Activated naive CD4-positive, alpha-beta T cell treated with anti-CD3 and anti-CD28 coated beads, Interleukin-2, amount 50 U/mL, for 16 hours (primary cell): ENCODE measurements at places on chromosomes 12 and 14.

- no peak for DNase-seq
These were observed 75.8 kb upstream of the RIN3 start for GRCh38 chr14:92437729-92438285.

DNA sequence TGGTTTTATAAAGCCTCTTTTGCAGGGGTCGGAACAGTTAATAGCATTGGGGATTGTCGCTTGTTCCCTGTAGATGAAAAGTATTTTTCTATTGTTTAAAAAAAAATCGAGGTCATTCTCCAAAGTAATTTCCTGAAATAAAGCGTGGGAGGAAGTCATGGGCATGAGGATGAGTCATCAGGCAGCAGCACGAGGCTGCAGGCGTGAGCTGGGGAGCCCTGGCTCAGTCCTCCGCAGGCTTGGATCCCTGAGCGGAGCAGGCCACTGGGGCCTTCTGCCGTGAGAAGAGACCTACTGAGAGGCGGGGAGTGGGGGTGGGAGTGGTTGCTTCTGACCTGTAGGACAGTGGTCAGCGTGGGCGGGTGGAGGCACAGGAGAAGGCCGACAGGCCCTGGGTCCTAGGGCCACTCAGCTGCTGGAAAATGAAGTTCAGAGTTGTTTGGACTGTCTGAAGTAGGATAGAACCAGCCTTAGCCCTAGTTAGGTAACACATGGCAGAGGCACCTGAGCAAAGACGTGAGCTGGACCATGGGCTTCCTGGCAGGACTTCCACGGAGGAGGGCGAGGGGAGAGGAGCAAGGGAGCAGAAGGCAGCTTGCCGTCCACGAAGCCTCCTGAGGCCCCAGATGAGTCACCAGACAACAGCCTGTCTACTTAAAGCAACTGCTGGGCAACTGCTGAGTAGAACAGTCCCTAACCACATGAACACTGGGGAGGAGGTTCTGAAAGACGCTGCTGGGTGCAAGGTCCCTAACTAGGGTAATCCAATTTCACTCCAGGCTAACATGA lies 21.1 kb upstream of the LGALS3 start:
- no peak for DNase-seq

GRCh38 chr14:38248321-38249028 lies 7.4 kb downstream of the CLEC14A start:
- no peak for DNase-seq

DNA sequence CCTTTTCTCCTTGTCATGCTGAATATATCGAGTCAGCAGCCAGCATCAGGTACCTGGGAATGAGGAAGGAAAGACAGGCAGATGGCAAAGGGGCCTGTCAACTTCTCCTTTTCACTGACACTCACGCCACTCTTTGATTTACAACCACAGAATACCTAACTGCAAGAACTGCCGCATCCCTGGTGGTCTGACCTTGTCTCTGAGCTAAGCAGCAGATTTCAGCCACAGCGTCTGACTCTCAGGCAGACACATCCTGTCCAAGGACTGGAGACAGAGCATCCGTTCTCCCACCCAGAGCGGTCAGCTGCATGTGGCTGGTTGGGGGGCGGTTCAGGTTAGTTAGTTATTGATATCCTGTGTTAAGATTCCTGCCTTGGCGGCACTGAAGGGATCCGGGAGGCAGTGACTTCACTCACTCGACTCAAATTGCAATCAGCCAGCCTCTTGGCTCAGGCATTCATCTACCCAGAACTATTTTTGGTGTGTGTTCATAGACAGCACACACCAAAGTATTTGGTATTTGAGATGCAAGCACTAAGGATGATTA lies 11.2 kb upstream of the MAP1LC3B2 start:
- DNase-seq = no peak

DNA sequence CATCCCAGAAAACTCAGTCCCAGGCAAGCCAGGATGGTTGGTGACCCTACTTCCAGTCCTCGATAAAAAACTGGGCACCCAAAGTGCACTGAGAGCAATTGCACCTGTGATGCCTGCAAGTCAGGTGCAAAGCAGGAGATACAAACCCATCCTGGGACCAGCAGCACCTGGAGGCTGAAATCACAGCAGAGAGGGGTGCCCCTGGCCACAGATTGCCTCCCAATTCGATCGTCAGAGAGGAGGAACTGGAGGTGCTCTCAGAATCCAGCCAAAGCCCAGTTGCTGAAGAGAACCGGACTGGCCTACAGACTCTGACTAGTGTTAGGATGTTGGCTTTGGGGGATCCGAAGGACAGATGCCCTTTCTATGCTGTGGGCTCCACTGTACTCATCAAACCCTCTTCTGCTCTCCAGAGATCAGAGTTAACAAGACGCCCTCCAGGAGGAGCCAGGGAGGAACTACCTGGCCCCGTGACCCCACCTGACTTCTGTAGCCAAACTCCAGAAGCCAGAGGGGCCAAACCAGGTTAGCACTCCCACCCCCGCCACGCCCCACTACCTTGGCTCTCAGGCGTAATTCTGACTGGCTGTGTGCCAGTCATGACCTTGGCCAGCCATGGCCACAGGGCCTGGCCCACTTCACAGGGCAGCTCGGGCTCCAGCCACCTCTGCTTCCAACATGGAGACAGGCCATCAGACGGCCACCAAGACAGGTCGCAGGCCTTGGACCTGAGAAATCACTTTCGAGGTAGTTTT lies 284.5 kb upstream of the RTL1 start:
- no peak for DNase-seq

DNA sequence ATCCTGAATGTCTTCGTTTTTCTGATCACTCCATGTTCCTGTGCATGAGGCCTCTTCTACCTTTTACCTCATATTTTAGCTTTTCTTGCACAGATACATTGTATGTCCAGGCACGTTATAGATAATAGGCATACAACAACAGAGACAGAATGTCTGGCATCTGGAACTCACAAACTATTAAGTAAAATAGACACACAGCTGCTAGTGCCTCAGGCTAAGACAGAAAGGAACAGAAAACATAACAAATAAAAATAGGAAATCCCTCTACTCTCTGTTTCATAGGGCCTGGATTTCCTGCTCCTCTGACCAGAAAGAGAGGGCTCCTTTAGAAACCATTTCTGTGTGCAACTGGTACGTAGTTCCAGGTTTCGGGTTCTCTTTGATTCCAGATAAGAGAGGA lies 48.6 kb downstream of the ATXN7L3B start:
- no peak for DNase-seq

DNA sequence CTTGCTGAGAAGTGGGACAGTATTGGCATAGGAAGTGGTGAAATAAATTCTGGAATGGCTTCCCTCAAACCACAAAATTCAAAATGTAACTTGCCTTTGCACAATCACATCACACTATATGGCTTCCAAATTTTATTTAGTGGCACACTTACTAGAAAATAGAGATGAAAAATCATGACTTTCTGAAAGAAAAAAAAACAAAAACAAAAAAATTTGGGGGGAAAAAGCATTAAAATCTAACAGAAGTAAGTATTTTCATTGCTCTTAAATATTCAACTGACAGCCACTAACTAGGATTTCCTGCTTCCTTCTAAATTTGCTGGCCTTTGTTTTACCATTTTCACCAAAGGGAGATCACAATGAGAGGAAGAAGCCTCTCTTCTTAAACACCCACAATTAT lies 23.0 kb downstream of the ATF7 start:
- no peak for DNase-seq

- DNase-seq = no peak
These were observed 646.5 kb upstream of the SEL1L start for GRCh38 chr14:82180139-82180538.

DNA sequence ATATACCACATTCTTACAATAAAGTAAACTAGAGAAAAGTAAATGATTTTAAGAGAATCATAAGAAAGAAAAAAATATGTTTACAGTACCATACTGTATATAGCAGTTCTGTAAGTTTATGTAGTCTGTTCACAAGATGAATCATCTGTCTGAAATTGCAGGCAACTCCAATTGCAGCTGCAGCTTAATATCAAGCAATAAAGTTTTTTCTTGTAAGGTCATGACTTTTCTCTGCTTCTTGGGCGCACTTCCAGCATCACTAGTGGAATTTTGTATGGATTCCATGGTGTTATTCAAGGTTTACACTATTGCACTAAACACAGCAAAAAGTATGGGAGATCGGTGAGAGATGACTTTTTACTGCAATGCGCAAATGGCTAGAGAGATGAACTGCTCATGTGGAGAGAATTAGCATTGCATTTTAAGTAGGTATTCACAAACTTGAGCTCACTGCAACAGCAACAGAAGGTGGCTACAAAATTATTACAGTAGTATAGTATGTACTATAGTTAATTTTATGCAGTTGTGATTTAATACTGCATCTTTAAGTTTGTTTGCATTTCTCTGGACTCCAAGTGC lies 445.4 kb upstream of the OR4E1 start:
- no peak for DNase-seq

DNA sequence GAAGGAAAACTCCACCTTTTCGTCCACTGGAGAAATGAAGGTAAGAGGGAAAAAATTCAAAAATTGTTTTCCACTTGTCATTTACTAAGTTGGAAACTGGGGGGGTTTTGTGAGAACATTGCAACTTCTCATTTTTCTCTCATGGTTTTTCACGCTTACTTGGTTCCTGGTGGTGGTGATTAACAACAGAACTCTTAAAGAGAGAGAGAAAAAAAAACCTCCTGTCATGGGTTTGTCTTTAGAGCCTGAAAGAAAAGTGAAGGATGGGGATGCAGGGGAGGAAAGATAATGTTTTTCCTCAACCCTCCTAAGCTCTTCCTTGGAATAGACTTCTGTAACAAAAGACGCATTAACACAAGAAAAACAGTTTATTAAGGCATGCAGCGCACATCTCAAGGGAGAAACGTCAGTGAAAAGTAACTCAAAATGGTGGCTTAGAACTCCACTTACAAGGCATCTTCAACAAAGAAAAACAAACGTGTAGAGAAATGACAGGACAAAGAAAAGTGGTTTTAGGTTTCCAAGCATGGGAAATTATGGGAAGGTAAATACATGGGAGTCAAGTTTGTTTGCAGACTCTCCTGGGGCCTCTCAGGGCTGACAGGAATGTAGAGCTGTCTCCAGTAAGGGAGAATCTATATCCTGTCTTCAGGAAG lies 81.9 kb upstream of the ATF7IP start:
- DNase-seq = no peak

GRCh38 chr14:58565832-58566231 lies 71.9 kb upstream of the DACT1 start:
- no peak for DNase-seq

DNA sequence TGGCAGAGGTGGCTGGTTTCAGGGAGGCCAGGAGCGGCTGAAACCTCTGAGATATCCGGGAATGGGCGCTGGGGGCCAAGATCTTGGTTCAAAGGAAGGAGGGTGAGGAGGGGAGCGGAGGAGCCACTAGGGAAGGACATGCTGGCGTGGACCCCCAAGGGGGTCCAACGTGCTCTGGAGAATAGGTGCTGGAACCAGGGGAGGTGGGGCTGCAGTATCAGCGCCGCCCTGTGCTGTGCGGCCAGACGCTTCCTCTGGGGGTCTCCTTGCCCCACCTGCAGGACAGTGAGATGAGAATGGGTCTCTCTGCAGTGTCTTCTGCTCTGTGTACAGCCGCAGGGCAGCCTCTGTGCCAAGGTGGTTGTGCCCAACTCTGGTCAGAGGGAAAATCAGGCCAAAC lies 2.5 kb downstream of the FAM181A start:
- DNase-seq = no peak

GRCh38 chr12:97005174-97005573 lies 98.1 kb downstream of the NEDD1 start:
- DNase-seq = no peak

- DNase-seq = no peak
These were observed 32.9 kb upstream of the ADGRD1 start for GRCh38 chr12:130920723-130921381.

DNA sequence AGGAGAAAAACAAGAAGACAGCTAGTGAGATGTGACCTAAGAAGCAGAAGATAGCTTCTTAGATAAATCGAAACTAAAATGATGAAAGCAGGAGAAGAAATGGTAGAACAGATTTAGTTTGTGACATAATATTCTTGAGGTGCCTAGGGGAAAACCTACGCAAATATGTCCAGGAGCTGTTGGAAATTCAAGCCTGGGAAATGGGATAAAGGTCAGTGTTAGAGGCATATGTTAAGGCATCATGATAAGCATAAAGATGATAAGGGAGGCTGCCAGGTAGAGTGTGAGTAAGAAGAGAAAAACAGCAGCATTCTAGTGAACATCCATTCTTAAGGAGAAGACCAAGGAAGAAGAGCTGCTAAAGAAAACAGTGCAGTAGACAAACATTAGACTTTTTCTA lies 109.6 kb upstream of the LGR5 start:
- no peak for DNase-seq

- no peak for DNase-seq
These were observed 8.7 kb upstream of the ADCK1 start for GRCh38 chr14:77791225-77791600.

- no peak for DNase-seq
These were observed 6.5 kb upstream of the PPFIBP1 start for GRCh38 chr12:27517546-27517945.

DNA sequence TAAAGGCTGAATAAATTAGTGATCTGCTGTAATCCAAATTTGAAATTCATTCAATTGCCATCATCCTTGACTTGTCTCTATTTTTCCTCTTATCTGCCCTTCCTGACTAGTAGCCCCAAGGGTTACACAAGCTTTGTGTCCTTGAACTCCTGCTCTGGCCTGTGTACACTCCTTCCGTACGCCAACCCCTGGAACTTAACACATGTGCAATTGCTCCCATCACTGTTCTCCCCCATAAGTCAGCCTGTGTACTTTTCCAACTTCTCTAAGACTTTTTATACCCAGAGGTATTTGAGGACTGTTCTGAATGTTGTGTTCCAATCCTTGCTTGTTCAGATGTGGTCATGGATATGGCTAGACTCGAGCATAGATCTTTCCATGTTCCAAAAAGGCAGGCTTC lies 171.1 kb upstream of the G2E3 start:
- DNase-seq = no peak

DNA sequence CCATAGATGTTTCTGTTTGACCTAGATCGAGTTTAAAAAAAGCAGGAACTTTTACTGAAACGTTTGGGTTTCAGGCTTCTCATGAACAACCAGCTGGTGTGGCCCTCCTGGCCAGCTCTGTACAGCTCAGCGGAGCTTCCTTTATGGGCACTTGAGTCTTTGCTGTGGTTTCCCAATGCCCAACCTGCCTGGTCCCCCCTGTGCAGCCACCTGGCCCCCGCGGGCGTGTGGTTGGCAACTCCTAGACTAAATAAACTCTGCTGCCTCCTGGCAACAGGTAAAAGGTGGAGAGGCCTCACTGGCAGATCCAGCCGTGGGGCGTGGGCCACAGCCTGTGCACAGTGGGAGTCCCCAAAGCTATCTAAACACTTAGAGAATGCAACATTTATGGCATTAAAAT lies 38.7 kb downstream of the ADGRD1 start:
- DNase-seq = no peak

GRCh38 chr12:89960011-89960507 lies 251.4 kb upstream of the ATP2B1 start:
- no peak for DNase-seq

GRCh38 chr14:69087061-69087461 lies 65.9 kb downstream of the DCAF5 start:
- no peak for DNase-seq

GRCh38 chr14:24273422-24273998 lies 2.1 kb upstream of the RABGGTA start:
- DNase-seq = no peak
